Globus pallidus (tissue), 1 donor: ENCODE measurements at places on chromosomes 3 and 15.

DNA sequence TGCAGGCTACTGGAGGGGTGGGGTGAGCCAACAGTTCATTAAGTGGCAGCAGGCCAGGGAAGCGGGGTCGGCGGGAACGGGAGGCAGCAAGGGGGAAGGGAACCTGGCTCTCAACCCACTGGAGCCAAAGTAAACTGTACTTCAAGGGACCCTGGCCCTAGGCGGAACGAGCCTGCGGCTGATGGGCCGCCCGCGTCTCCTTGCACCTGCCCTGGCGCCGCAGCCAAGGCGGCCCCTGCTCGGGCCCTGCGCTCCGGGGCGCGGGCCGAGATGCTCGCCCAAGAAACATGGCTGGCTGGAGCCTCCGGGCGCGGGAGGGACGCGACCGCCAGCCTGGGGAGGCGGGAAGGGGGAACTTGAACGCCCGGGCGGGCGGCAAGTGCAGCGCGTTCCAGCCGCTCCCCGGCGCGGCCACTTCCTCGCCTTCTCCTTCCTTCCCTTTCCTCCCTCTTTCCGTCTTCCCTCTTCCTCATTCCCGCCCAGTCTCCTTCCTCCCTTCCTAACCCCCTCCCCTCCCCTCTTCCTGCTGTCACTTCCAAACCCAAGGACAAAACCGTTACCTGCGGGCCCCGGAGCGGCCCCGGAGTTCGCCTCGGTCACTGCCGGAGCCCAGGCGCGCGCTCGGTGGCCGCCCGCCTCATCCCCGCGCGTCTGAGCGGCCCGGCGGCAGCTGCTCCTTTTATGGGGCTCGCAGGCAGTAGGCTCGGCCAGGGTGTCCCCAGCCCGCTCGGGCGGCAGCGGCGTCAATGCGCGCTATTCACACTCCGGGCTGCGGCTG, 489.7 kb downstream of the MAGI1 start:
- DNase-seq = peak; percentile 33

GRCh38 chr3:53803816-53804695, 42.2 kb downstream of the CHDH start:
- DNase-seq = no peak

DNA sequence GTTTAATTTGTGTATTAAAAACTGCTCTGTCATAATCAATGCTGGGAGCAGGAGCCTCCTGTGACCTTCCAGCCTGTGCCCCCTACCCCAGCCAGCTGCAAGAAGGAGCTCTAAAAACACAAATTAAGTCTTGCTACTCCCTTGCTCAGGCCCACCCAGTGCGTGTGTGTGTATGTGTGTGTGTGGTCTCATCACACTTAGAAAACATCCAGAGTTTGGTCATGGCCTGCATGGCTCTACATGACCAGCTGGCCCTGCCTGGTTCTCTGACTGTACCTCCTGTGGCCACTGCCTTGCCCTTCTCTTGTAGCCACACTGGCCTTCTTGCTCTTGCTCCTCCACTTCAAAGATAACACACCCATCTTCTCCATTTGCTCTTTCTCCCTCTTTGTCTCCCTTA, 13.7 kb downstream of the P2RY14 start:
- no peak for DNase-seq

- DNase-seq = no peak
Measured at GRCh38 chr3:159751146-159751545, 237.5 kb upstream of the IL12A start.
